ENCODE measurements at places on chromosomes 13 and 19. TPM values are rescaled to one million over a fixed set of nuclear protein-coding genes. Genes with fewer than 3 reads are reported as not detected.

GRCh38 chr13:106129273-106129672, 406.2 kb downstream of the EFNB2 start:
- DNase-seq, result no peak

DNA sequence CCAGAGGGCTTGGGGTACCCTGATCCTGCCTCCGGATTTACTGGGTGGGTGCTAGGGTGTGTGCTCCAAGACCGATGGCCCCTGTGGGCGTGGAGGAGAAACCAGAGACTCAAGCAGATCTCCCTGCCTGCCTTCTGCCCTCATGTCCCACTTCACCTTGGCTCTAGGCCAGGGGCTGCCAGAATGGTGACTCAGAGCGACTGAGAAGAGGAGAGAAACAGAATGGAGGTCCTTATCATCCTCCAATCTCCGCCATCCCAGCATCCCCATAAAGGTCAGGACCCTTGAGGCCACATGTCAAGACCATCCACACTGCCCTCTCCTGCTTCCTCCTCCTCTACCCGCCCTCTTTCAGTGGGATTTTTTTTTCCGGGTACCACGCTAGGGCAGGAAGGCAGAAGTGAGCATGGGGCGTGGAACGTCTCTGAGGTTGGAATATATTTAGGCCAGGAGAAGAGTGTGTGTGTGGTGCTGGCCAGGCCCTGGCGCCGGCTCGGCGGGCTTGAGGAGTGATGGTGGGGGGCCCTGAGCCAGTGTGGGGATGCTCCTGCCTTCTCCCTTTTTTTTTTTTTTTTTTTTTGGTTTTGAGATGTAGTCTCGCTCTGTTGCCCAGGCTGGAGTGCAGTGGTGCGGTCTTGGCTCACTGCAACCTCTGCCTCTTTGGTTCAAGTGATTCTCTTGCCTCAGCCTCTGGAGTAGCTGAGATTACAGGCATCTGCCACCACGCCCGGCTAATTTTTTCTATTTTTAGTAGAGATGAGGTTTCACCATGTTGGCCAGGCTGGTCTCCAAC, 22.3 kb downstream of the IER2 start:
- no peak for DNase-seq

DNA sequence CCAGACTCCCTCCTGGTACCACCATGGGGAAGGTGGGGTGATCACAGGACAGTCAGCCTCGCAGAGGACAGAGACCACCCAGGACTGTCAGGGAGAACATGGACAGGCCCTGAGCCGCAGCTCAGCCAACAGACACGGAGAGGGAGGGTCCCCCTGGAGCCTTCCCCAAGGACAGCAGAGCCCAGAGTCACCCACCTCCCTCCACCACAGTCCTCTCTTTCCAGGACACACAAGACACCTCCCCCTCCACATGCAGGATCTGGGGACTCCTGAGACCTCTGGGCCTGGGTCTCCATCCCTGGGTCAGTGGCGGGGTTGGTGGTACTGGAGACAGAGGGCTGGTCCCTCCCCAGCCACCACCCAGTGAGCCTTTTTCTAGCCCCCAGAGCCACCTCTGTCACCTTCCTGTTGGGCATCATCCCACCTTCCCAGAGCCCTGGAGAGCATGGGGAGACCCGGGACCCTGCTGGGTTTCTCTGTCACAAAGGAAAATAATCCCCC, 505 bp upstream of the CEACAM5 start:
- peak; percentile 13 for DNase-seq

Gene ZSCAN4
- total RNA-seq, result not detected

Gene TTC9B
- total RNA-seq, result not detected

GRCh38 chr13:24135674-24136300, 24.7 kb upstream of the SPATA13 start:
- DNase-seq, result no peak

Gene COL4A1
- total RNA-seq, result 688 TPM

GRCh38 chr19:18501832-18502231, 20.0 kb downstream of the ELL start:
- DNase-seq, result no peak

Gene ZNF607
- total RNA-seq, result 15.5 TPM

DNA sequence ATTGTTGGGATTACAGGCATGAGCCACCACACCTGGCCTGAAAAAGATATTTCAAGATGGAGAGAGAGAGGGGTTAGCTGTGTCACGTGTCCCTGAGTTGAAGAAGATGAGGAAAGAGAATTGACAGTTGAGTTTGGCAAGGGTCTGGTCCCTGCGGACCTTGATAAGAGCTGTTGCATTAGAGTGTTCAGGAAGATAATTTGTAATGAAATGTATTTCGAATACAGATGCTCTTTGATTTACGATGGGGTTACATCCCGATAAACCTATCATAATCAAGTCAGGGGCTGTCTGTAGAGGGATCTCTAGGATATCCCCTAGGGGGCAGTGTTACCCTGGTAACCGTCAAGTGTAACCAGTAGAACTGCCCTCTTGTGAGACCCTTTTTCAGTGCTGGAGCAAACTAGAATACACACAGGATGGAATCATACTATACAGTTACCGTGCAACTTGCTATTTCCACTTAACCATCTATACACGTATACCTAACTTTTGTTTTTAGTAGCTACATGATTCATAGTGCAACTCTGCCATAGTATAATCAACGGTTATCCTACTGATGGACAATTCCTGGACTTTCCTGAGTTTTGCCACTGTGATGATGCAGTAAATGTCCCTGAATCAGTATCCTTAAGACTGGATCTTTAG, 1.5 kb upstream of the ELOF1 start:
- peak; percentile 84 for DNase-seq

- peak; percentile 89 for DNase-seq
These were observed 26.4 kb downstream of the GRTP1 start for GRCh38 chr13:113337556-113337955.

DNA sequence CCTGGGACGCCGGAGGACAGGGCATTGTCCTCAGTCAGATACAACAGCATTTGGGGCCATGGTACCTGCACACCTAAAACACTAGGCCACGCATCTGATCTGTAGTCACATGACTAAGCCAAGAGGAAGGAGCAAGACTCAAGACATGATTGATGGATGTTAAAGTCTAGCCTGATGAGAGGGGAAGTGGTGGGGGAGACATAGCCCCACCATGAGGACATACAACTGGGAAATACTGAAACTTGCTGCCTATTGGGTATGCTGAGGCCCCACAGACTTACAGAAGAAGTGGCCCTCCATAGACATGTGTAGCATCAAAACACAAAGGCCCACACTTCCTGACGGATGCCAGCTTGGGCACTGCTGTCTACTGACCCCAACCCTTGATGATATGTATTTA, 1.4 kb upstream of the ICAM4 start:
- DNase-seq, result no peak

Gene RFXAP
- total RNA-seq, result 8.9 TPM

Gene ATP4A
- not detected for total RNA-seq

GRCh38 chr19:45779231-45780145, 2.8 kb downstream of the DMPK start:
- peak; percentile 100 for DNase-seq

DNA sequence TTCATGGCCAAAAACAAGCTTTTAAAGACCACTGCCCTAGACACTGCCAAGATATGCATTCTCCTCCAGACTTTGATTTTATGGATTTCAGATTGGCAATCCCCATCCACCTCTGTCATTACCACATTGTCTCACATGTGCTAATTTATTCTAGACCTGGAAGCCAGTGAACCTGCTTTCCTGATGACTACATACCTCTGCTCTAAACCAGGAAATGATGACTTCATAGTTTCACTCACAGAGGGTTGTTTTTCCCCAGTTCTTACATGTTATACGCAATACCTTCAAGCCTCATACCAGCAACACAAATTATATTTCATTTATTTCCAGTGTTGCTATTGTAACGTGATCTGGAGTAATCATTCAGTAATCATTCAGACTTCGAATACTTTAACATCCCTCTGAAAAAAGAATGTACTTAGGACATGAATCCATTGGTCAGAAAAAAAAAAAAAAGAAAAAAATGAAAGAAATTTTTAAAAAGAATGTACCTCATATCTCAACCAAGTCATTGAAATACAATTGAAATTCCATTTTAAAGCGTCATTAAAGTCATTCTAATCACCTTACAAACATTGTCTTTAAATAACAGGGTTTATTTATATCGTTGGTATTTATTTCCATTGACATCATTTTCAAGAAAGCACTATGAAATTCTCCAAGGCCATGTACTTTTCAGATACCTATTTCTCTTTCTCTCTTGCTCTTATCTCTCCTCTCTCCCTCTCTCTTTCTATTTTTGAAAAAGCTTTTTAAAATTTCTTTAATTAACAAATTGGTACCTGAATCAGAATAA, 33.4 kb upstream of the KLF5 start:
- no peak for DNase-seq

Gene SERTAD1
- total RNA-seq, result 4.1 TPM

Gene FPR1
- total RNA-seq, result not detected

Gene PRR36
- 19.6 TPM for total RNA-seq

Gene ZNF112
- 5.0 TPM for total RNA-seq

DNA sequence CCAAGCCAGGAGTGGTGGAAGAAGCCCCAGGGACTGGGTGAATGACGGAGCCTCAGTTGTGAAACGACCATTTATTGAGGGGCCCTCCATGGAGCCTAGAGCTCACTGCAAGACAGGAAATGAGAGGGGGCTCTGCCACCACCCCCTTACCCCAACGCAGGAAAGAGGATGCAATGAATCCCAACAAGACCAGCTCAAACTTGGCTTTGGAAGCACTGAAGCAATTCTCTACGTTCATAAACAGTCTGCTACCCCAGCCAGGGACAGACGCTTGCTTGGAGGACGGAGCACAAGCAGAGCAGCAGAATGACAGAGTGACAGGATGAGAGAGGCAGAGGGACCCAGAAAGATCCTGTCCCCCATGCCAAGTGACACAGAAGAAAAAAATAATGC, 1.0 kb downstream of the PRKACA start:
- DNase-seq, result no peak

DNA sequence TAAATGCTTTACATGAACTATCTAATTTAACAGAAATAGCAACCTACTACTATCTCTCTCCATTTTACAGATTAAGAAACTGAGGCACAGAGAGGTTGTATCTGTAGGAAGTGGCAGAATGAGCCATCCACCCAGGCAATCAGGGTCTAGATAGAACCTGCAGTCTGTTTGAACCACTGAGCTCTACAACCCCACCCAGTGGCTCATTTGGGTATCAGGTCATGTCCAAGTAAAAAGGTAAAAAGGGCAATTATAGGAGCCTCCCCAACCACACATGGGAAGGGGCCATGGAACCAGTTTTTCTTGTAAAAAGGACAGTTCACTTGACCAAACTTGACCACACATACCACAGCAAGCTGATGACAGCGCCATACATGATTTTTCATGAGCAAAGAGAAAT, 92.9 kb upstream of the SGCG start:
- DNase-seq, result peak; percentile 83

- no peak for DNase-seq
These were observed 31.2 kb downstream of the CEBPG start for GRCh38 chr19:33404506-33405253.

GRCh38 chr13:41691274-41691673, 233.9 kb downstream of the RGCC start:
- no peak for DNase-seq

DNA sequence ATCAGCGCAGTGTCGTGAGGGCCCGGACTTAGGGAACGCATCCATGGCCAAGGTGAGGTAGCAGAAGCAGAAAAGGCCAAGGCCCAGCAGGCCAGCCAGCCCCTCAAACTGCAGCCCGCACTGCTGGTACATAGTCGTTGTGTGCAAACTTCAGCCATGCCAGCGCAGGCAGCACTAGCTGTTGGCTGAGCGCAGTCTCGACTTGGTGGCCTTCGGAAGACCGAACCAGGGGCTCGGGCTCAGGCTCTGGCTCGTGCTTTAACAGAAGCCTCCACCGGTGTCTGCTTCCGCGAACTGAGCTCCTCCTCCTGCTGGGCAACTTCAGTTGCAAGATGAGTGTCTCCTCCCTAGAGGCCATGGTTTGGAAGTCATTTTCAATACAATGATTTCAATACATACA, 157.5 kb downstream of the DNAJC15 start:
- peak; percentile 52 for DNase-seq

Gene FCER2
- total RNA-seq, result not detected
